ENCODE measurements at places on chromosomes 2 and 18.

GRCh38 chr2:178109813-178110212 is 2.4 kb upstream of the RBM45 start:
- no peak for DNase-seq

DNA sequence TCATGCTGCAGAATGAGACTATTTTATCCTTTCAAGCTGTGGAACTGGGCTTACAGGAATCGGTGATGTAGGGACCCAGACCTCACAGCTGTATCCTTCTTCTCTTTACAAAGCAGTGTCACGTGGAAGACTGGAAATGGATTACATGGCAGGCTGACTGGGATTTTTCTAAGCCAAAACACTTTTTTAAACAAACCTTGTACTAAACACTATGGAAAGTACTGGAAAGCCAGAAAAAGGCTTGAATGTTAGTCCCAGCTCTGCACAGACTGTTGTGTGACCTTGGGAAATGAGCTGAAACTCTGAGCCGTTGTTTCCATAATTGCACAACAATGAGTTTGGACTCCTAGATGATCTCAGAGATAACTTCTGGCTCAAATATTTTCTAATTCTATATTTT is 7.6 kb upstream of the ADAM23 start:
- no peak for DNase-seq

GRCh38 chr2:100875516-100876230 is 55.7 kb downstream of the NPAS2 start:
- no peak for DNase-seq

DNA sequence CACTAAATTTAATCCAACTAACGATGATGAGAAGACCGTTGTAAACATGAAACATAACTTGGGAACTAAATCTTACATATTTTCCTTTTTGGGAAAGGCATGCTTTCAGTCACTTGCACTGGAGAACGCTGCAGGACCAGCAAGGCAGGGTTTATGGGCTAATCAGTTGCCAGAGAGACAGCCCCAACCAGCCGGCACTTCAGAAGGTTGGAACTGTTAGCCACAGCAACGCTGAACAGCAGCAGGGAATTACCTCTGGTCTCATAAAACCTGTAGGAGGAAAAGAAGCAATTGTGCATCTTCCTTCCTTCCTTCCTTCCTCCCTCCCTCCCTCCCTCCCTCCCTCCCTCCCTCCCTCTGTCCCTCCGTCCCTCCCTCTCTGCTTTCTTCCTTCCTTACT is 33.9 kb upstream of the SIX2 start:
- DNase-seq = no peak

DNA sequence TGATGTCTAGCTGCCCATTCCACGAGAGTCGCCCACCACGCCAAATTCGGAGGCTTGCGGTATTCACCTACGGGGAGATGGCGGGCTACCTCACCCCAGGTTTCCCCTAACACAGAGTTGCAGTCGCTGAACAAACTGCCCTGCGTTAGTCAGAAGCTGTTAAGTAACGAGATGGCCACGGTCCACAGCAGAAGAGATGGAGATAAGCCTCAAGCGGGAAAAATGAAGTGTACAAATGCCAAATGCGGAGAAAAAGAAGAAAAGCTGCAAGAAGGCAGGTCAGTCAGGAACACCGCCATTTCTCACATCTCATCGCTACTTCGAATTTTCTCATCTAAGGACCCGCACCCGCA is 425 bp downstream of the ASB3 start:
- DNase-seq = no peak

GRCh38 chr2:126655500-126656430 is at the start of gene GYPC:
TSS of gene GYPC (plus strand) at chr2:126656158. CDS start at chr2:126656264, 106 bp downstream.
- no peak for DNase-seq

GRCh38 chr18:11113046-11113548 is 36.3 kb downstream of the PIEZO2 start:
- DNase-seq = no peak

DNA sequence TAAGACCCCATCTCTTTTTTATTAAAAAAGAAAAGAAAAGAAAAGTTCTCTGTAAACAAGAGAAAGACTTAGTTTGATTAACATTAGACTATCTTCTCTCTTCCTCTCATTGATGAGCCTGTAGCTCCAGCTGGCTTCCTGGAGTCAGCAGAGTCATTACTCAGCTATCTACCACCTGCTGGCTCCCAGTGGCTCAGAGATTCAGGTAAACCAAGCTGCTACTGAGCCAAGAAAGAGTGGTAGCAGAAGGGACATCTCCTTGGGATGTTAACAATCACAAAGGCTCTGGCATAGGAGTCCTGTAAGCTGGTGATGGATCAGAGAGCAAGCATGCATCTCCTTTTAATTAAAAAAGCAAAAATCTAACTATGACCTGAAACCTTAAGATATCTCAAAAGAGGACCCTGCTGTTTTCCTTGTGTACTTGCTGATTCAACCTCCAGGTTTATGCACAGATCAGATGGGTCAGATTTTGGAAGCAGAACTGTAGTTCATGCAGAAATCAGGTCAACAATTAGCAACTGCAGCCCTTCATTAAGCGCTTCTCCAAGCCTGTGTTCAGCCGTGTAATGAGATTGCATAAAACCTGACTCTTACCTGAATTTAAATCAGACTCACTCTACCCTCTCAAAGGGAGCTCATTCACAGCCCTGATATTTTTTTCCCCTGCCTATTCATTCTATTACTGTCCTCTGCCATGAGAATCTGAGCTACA is 225.8 kb downstream of the RNF152 start:
- no peak for DNase-seq

GRCh38 chr2:69581774-69582581 is 61.6 kb downstream of the AAK1 start:
- DNase-seq = no peak

DNA sequence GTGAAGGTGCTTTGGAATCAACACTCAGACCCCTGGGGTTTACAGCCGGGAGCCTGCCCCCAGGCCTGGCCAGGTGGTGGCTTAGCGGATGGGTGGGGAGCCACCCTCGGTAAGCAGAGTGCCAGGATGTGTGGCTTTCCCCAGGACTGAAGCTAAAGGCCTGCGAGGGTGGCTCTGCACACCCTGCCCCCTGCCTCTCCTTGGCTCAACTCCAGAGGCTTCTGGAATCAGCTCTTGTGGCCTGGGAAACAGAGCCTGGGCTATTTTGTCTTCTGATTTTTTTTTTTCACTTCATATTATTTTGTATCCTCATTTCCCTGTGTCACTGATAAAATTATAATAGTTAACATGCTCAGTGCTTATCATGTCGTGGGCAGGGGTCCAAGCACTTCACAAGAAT is 79.8 kb downstream of the RHOB start:
- no peak for DNase-seq

DNA sequence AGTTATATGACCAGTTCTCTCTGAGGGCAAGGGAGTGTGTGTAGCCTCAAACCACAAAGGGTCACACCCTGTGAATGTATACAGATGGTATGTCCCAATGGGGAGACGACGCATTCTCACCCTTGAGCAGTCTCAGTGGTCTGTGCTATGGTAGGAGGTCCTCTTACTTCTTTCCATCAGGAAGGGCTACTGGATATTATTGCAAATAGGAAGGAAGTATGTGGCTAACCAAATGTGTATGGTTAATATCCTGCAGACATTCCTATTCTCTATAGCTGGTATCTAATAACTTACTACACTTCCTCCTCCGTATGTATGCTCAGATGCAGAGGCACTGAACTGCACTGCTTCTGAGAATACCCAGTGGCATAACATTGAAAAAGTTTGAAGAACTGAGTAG is 306.7 kb upstream of the CCDC68 start:
- no peak for DNase-seq

Measured in stimulated activated CD8-positive, alpha-beta memory T cell treated with anti-CD3 and anti-CD28 coated beads, Interleukin-4, amount 100 ng/mL, for 1 hour (primary cell).